ENCODE measurements at places on chromosomes 5 and 9. TPM values are rescaled to one million over a fixed set of nuclear protein-coding genes. Genes with fewer than 3 reads are reported as not detected.

DNA sequence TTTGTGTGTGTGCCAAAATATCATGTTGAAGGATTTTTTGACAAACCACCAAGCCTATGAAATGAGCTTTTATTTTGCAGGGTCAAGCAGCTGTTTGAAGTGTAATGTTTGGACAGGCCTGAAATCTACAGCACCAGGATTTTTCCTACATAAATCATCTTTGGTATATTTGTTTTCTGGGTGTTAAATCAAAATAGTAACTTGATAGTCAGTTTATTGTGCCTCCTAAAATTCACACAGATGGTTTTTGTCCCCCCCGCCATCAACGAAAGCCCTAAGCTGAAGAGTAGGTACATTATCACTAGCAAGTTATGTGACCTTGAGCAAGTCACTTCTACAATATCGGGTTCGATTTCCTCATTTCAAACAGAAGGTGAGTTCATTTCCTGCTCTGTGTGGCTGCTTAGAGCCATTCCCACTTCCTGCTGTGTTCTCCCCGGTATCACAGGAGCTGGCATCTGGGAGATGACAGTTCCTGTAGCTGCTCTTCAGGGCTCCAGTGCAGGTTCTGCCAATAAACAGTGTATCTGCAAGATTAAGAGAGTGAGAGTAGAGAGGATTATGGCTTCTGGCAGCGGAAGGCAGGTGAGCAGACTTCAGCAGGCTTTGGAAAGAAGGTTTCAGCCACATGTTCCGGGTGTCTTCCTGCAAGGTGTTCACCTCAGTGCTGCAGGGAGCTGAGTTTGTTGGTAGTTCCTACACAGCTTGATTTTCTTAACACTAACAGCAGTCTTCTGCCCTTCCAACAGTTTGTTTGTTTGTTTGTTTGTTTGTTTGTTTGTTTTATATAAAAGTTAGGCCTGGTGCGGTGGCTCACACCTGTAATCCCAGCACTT lies 48.4 kb upstream of the GNE start:
- peak; percentile 34 for DNase-seq

DNA sequence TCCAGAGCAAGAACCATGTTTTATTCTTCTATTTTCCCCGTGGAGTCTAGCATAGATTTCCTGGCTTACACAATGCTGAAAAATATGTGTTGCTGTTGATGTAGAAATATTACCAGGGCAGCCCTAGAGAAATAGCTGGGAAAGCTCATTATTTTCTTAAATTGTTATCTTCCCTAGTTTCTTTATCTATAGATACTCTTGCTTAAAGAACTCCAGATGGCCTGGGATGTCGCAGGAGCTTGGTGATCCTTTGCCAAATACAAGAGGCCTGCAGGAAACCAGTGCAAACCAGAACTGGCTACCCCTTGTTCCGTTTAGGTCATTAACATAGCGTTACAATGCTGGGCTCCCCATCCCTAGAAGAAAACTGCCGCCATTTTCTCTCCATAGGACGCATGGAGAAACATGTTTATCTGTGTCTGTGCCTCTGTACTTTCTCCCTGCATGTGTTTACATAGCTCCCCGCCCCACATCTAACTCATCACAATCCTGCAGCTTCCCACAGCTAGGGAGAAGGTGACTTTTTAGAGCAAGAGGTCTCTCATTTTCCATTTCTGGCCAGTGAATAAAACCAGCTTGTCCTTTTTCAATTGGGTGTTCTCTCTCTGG lies 6.4 kb downstream of the PRLR start:
- DNase-seq, result no peak

DNA sequence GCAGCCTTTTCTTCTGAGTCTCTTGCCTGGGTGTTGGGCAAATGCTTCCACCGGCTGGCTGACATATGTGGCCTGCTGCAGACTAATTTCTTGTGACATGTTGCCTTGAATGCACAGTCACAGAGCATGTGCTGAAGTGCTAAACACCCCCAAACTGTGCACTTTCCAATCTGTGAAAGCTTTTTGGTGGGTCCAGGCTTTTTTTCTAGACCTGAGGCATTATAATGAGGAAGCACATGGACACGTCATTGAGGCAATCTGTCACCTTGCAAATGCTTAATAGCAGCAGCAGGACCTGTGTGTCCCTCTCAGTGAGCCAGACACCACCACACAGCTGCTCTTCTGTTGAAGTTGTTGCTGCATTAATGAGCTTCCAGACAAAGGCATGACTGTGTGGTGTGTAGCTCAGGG lies 274.7 kb downstream of the ELAVL2 start:
- no peak for DNase-seq

CAVIN4 gene
- total RNA-seq, result 0.37 TPM

GRCh38 chr5:4905674-4906520 lies 234.2 kb upstream of the ADAMTS16 start:
- peak; percentile 42 for DNase-seq

ZDHHC11 gene
- 0.22 TPM for total RNA-seq

GRCh38 chr5:151683444-151683843 lies 3.3 kb downstream of the SPARC start:
- no peak for DNase-seq

PCA3 gene
- not detected for total RNA-seq

DNA sequence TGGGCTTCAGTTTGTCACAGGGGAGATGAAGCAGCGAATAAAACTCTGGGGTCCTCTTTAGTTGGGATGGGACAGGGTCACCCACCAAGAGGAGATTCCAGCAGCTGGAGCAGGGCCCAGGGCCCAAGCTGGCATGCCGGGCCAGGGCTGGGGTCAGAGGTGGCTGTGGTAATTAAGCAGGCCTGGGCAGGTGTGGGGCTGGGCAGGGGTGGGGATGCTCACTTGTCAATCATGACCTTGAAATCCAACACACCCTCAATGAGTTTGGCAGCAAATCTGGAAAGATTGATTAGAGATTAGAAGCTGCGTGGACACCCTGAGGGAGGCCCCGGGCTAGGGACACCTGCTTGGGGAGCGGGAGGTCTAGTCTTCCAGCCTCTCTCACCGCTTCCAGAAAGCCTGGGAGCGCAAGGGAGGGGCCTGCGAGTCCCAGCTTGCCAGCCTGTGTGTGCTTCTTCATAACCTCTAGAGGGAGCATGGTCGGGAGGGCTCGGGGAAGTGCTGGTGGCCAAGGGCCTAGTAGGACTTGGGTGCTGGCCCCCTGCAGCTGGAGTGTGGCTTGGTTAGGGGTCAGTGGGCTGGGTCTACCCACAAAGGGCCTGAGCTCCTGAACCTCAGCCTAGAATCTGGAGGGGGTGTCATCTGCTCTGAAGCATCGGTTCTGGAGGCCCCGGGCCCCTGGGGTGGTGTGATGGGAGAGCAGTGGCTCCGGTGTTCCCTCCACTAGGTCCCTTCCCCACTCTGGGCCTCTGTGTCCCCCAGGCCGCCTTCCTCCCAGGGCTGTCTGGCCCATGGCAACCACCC lies 7.6 kb downstream of the CRAT start:
- peak; percentile 48 for DNase-seq

DNA sequence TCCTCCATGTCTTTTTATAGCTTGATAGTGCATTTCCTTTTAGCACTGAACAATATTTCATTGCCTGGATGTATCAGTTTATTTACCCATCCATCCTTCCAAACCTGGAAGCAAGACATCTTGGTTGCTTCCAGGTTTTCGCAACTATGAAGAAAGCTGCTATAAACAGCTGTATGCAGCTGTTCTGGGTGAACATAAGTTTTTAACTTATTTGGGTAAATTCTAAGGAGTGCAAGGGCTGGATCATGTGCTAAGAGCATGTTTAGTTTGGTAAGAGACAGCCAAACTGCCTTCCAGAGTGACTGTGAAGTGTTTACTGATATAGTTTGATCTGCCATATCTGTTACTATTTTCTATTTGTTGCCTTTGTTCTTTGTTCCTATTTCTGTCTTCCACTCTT lies 58.5 kb downstream of the CSF2 start:
- DNase-seq, result no peak

FRRS1L gene
- total RNA-seq, result 0.05 TPM

GNA14 gene
- total RNA-seq, result 0.42 TPM

- DNase-seq, result peak; percentile 79
Measured at GRCh38 chr5:154077696-154078095, 38.9 kb downstream of the MFAP3 start.

DNA sequence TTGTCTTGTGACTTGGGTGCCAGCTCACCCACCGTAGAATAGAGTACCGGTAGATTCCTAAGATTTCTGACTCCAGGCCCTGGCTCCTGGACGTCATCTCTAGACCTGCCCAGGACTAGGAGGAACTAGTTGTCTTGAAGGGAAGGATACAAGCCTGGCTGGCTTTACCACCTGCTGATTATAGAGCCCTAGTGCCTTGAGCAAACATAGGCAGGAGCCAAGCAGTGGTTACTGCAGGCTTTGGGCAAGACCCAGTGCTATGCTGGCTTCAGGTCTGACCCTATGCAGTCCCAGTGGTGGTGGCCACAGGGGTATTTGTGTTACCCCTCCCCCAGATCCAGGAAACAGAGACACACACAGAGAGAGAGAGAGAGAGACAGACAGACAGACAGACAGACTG lies 606.2 kb downstream of the PDE4D start:
- no peak for DNase-seq

DNA sequence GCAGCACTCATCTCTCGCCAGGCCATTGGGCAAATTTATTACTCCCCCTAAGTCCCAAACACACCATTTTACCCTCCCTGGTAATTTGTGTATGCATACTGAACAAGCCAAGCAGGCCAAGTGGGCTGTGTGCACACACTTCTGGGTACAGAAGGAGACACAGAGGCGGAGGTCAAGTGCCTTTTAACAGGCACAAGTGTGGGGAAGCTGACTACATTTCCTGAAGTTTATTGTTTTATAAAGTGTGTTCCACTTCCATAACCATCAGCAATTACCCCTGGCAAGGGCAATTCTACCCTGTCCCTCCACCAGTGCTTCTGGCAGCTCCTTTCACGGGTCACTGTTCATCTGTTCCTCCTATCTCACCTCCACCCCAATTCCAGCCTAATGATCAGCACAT lies 93.9 kb downstream of the SETX start:
- DNase-seq, result no peak

POLK gene
- 24.2 TPM for total RNA-seq

IFNB1 gene
- total RNA-seq, result 0.52 TPM

GPR151 gene
- not detected for total RNA-seq

GRCh38 chr9:20309124-20309523 lies 313.2 kb downstream of the MLLT3 start:
- no peak for DNase-seq

DAB2 gene
- total RNA-seq, result 45.9 TPM

- DNase-seq, result no peak
Measured at GRCh38 chr5:150541397-150541675, 33.4 kb downstream of the NDST1 start.

GRCh38 chr9:110088099-110088498 lies 119.9 kb downstream of the C9orf152 start:
- DNase-seq, result peak; percentile 24

GRXCR2 gene
- not detected for total RNA-seq

DNA sequence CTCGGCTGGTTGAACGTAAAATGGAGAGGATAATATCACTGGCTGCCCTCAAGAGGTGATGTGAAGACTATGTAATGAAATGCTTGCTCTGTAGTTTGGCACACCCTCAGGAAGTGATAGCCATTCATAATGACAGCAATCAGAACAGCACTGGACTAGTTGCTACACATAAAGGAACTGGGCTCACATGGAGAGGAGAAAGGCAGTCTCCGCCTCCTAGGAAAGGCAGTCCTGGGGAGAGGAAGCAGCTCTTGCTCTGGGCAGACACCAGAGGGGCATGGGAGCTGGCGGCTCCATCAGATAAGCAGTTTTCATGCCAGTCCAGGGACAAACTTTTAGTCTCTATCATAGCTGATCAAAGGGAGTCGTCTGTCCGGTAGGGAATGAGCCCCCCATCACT lies 46.9 kb downstream of the ARHGEF37 start:
- no peak for DNase-seq

DNA sequence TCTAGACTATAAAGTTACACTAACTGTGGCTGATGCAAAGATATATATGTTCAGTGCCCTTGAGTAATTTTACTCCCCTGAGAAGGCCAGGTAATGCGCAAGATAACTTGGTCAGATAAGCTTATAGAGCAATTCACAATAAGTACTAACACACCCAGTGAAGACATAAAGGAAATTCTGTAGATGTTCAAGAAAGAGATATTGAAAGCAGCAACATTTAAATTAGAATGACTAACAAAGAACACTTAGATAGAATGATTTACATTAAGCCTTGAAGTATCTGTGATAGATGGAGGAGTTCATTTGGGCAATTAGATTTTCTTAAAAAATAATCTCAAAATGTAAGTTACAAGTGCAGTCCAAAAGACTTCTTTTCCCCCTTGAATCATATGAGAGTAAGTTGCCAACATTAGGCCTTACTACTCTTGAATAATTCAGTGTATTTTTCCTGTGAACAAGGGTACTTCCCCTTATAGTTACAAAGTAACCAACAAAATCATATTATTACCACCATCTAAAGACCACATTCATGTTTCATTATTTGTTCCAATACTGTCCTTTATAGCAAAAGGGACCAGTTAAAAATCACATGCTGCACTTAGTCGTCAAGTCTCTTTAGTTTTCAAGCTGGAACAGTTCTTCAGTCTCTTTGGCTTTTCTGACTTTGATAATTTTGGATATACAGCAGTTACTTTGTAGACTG lies 44.4 kb upstream of the ELOVL7 start:
- DNase-seq, result no peak

GRCh38 chr9:94894094-94894699 lies 167.7 kb downstream of the AOPEP start:
- DNase-seq, result no peak

CDKN2A gene
- total RNA-seq, result 597 TPM

GRCh38 chr9:106531491-106531890 lies 331.5 kb upstream of the ZNF462 start:
- no peak for DNase-seq

COL27A1 gene
- 0.44 TPM for total RNA-seq
